A549 treated with Hydrocortisone at 1 μM for 4 hours (cell line): ENCODE measurements at places on chromosomes 4 and X. TPM values are rescaled to one million over a fixed set of nuclear protein-coding genes. Genes with fewer than 3 reads are reported as not detected.

MAGED4B gene
- 11.0 to 14.0 TPM (median 12.8 TPM) in 5 replicates for total RNA-seq

PABPC1L2B gene
- not detected in 5 replicates for total RNA-seq

HMGB3 gene
- 125 to 150 TPM (median 145 TPM) in 5 replicates for total RNA-seq

METTL14 gene
- 12.0 to 18.9 TPM (median 16.4 TPM) in 5 replicates for total RNA-seq
